ENCODE measurements at places on chromosomes 4 and X. TPM values are rescaled to one million over a fixed set of nuclear protein-coding genes. Genes with fewer than 3 reads are reported as not detected.
A peak's percentile ranks its signal among the peaks of the same experiment; 100 is the strongest.

DNA sequence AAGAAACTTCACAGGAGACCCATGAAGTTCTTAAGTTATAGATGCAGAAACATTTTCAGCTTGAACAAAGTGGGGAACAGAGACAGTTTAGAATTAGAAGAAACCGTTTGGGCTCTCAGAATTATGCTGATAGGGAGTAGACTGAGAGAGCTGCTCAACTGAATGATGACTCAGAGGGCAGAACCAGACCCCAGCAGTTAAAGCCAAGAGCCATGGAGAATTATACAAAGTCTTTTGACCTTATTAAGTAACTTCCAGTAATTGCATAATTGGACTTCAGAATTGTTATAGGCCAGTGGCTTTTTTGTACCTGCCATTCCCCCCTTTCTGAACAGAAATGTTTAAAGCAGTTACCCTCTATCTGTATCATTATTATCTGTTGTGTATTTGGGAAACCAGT lies 642.1 kb downstream of the CCSER1 start:
- no peak for DNase-seq

DNA sequence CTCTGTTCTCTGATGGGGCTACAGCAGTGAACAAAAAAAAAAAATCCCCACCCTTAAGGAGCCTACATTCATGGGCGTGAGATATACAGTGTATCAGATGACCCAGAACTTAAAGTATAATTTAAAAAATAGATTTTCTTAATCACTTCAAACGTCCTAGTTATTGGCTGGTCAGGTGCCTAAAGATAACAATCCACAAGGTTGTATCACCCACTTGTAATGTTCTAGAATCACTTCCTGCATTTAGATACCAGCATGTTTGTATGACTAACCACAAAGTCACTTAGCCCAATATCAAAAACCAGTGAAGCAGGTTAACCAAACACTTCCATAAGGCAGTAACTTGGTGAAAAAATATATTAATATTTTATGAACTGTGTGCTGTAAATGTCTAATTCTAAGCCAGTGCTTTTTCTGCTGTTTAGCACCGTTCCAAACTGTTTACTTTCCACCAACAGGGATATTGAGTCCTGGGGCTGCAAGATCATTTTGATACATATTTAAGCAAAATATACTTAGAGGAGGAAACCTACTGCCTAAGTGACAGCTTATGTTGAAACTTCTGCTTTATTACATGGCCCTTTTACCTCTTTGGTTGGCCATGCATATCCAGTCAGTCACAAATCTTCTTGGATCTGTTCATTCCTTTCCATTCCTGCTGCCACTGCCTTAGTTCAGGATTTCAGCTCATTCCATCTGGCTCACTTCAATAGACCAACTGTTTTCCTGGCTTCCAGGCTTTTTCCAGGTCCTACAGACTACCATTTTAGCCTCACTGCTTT lies 43.3 kb downstream of the CD40LG start:
- no peak for DNase-seq

DNA sequence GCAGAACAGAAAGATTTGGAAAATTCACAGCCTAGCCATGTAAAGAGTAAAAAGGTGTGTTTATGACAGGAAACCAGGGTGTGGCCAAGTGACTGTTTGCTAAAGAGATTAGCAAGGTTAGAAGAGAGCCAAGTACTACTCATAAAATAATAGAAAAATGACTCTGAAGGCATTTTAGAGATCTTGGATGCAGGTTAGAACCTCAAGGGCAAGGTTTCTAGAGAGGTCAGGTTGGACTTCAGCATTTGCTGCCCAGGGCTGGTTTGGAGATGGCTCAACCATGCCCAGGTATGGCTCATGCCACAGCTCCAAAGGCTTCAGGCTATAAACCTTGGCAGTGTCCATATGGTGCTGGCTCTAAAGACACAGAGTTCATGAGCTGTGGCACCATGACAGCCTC lies 40.6 kb upstream of the ADGRA3 start:
- no peak for DNase-seq

GRCh38 chr4:113256946-113257345 lies 207.5 kb downstream of the ANK2 start:
- no peak for DNase-seq

- DNase-seq = no peak
Observed at GRCh38 chr4:142823796-142824195, 22.3 kb downstream of the INPP4B start.

DNA sequence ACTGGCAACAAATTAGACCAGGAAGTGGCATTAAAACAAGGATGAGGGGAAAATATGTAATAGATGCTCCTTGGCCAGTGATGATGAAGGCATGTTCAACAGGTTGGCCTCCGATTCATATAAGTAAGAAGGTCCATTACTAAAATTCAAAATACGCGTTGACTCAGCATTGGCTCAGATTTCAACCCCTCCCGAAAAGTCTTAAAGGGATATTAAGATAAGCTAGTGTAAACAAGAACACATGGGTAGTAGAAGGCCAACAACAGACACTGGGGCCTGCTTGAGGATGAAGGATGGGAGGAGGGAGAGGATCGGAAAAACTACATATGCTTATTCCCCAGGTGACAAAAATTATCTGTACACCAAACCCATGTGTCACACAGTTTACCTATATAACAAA lies 19.1 kb upstream of the LAP3 start:
- DNase-seq = no peak

DNA sequence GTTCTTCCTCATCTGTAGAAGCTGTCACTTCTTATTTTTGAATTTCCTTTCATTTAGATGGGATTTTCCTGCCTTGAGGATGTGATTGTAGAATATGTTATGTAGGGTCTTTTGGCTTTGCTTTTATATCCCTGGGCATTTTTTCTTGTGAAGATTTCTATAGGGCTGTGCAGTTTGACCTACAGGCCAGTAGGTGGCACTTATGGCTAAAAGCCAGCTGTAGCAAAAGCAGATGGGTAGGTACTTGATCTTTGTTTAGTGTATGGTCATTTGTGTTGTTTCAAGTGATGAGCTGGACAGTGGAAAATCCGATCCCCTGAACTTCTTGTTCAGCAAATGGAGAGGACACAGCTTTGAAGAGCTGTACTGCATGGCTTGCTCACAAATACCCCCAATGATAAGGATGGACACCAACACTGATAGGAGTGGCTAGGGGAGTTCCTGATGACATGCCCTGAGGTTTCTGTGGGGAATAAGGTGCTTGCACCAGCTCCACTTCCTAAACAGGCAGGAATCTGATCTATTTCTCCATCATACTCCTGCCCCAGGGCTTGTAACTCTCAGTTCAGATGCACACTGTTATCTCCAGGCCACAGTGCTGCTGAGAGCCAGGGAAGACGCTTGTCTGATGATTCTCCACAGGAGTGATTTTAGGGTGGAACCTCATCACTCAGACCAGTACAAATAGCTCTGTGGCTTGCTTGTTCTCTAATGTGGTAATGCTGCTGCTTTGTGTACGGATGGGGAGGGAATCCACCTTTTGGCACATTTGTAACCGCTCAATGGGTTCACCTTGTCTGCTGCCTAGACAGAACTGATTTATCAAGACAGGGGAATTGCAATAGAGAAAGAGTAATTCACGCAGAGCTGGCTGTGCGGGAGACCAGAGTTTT lies 417.1 kb upstream of the MAGEB16 start:
- no peak for DNase-seq

- DNase-seq = no peak
Observed at GRCh38 chr4:19152264-19152663, 1099.4 kb upstream of the SLIT2 start.

- no peak for DNase-seq
Observed at GRCh38 chrX:46582966-46583365, 9.4 kb downstream of the CHST7 start.

DNA sequence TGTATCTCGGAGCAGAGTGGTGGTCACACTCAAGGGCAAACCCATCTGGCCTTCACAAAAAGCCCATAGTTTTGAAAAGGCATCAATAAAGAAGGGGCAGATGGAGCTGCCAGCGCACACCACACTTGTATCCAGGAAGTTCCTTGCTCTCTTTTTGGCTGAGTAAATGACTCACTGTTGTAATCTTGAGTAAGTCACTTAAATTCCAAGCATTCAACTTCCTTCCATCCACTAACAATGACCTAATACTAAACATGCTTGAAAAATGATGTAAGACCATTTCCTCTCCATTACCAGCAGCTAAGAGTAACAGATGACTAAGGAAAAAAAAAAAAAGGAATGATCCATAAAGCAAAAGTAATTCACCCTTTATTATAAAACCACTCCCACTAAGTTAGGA lies 32.4 kb upstream of the MYOZ2 start:
- no peak for DNase-seq

DNA sequence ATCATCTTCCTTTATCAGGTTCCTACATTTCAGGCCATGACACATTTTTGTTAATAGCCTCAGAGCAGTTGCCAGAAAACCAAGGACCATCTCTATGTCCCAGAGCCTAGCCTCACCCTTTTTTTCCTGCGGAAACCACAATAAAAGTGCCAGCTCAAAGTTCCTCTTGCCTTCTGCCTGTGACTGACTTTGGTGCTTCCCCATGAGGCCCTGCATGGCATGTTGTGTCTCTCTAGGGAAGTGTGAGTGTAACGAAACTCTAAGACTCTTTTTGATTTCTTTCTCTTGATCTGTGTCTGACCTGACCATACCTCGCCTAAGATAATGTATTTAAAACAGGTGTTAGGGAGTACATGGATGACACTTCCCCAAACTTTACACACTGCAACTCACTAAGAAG lies 642.3 kb upstream of the BOD1L1 start:
- no peak for DNase-seq

DNA sequence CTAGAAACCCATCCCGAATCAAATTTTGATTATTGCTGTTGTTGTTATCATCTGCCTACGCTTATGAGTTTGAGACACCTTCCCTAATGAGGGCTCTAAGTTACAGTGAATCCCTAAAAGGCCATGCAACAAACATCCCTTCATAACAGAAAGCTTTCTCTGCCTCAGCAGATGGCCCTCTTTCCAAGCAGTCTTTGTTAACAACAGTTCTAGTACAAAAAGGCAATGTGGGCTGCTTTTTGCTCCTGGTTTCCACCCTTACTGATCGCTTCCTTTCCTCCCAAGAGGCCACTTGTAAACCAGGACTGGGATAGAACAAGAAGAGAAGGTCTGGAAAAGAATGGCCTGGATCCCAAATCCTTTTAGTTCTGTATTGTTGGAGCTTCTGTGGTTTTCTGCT lies 24.2 kb downstream of the GPC4 start:
- DNase-seq = no peak

DNA sequence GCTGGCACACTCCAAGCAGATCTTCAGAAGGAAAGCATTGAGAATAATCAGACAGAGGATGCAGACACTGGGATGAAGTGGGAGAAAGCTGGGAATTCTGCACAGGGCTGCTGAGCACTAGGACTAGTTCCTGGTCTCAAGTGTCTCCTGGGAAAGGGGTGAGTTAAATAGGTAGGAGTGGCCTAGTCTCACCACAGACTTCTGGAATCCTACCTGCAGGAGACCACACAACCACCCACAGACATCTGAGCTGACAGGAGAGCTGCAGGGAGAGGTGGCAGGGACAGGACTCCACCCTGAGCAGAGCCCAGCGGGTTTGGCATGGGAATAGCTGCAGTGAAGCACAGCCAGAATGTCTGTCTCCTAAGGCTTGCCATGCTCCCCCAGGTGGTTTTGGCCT lies 95.1 kb upstream of the GALNTL6 start:
- DNase-seq = no peak

DNA sequence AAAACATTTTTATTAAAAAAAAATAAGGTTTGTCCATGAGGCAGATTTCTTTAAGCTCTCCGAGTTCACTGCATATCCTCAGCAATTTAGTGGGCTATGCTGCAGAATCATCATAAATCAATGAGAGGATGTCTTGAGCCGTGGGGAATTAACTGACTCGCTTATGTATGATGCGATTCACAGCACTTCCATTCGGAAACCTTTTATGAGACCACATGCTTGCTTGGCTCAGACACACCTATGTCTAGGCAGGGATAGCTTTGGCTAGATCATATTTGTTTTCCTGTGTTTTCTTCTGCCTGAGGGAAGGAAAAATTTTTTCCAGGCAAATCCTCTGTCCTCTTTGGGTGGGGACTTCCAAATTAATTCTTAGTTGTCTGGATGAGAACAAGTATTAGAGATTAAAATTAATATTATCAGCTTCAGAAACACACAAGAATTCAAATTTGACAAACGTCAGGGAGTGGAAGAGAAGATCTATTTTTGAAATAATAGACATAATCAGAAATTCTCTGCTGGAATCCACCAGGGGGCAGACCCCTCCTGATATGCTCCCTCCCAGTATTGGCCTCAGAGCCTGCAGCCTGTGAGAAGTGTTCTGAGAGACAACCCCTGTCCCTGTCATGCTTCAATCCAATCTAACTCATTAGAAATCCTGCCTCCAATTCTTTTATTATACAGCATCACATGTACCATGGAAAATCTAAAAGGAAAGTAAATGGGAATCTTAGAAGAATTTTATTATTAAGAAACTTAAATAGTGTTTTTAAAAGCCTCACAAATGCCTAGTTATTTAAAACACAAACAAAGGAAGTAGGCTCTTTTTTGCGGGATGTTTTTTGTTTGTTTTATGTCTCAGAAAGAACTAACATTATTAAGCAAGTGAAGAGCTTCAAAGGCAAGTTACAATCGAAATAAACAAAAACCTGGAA lies 345.1 kb upstream of the TACR3 start:
- DNase-seq = peak; percentile 17

- DNase-seq = peak; percentile 11
Observed at GRCh38 chrX:39705290-39705689, 392.5 kb downstream of the BCOR start.

- DNase-seq = peak; percentile 49
Observed at GRCh38 chrX:154021131-154021611, 1.5 kb upstream of the IRAK1 start.

- DNase-seq = no peak
Observed at GRCh38 chr4:149987330-149988086, 90.7 kb upstream of the DCLK2 start.

DNA sequence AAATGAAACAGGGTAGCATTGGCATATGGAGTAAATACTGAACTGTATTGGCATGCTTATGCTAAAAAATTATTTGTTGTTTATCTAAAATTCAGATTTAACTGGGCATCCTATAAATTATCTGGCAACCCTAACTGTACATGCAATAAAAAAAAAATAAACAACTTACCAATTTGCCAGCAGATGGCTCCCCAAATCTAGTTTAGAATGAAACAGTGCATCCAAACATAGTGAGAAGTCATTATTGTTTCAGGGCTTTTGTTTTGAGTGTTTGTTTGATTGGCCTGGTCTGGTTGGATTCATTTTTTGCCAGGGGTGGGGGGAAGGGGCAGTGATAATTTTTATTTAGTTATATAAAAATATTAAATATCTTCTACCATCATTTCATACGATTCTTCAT lies 12.8 kb upstream of the NSUN7 start:
- no peak for DNase-seq

GRCh38 chr4:105426187-105426897 lies 47.5 kb downstream of the PPA2 start:
- DNase-seq = peak; percentile 20

GRCh38 chr4:76745240-76745639 lies 152.7 kb downstream of the SOWAHB start:
- DNase-seq = no peak

GRCh38 chr4:148118633-148119032 lies 323.6 kb downstream of the NR3C2 start:
- no peak for DNase-seq

GRCh38 chr4:179605196-179605595 lies 2163.0 kb upstream of the AGA start:
- DNase-seq = no peak

The SUPT20HL2 gene
- not detected for total RNA-seq

The MAGIX gene
- 0.87 TPM for total RNA-seq

The C4orf51 gene
- not detected for total RNA-seq

The GAGE12J gene
- total RNA-seq = not detected

The TMPRSS11D gene
- not detected for total RNA-seq

The DCAF8L2 gene
- not detected for total RNA-seq

The ADH6 gene
- total RNA-seq = not detected

The PCDH7 gene
- total RNA-seq = not detected

The PRR27 gene
- total RNA-seq = not detected

The MEPE gene
- not detected for total RNA-seq

The CXXC4 gene
- total RNA-seq = not detected

The SLC2A9 gene
- total RNA-seq = 0.10 TPM
